Vagina (tissue), 2 donors: ENCODE measurements at places on chromosomes 7 and 10. TPM values are rescaled to one million over a fixed set of nuclear protein-coding genes. Genes with fewer than 3 reads are reported as not detected.

DNA sequence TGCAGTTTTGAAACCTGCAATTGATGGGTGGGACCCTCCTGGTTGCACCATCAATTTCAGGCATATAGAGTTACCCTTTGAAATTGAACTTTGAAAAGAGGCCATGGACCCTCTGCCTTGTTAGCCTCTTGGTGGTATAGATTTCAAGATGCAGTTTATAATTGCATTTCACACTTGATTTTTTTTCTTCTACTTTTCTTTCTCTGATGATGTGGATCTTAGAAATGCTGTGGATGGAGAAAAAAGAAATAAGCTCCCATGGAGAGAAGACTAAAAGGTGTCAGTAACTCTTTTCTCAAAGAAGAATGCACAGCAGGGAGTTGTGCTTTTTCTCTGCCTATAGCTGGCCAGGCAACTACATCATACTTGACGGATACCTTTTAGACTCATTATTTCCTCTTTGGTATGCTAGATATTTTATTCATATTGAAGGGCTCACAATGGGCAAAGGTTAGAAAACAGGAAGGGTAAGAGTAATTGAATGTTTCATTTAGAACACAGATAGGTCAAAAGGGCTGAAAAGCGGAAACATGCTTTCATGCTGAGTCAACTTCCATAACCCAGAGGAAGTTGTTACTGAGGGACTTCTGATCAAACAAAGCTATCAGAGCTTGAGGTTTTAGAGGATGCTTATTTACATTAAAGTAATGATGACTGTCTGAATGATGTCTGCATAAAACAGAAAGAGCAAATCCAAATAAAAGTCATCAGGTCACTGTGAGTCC lies 773.2 kb upstream of the LRRN3 start:
- no peaks in the 10 kb centered on the region for H3K36me3 ChIP-seq
- H3K4me1 ChIP-seq: no peaks in the 10 kb centered on the region
- H3K4me3 ChIP-seq: no peak overlapping the region
- DNase-seq: no peak
- no peaks in the 10 kb centered on the region for H3K27me3 ChIP-seq

GRCh38 chr7:80236681-80237080 lies 102.0 kb downstream of the GNAI1 start:
- no peaks in the 10 kb centered on the region for H3K27me3 ChIP-seq
- no peaks in the 10 kb centered on the region for H3K4me1 ChIP-seq
- H3K27ac ChIP-seq: no peak overlapping the region
- H3K4me3 ChIP-seq: no peak overlapping the region

DNA sequence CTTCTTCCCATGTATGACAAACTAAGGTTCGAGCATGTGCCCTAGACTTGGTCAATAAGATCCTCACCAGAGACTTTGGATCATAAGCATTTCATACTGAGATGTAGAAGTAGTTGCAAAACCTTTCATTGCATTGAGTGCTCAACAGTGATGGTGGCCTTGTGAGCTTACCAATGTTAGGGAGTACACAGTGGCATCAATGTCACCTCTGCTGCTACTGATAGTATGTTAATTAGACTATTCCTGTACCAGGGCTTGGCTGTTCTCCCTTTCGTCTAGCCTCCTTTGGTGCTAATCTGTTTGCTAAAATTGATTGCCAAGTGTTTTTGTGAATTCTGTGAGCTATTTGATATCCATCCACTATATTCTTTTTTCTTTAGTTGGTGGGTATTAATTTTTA lies 264.5 kb upstream of the SEMA3C start:
- no peak overlapping the region for H3K27ac ChIP-seq
- no peak overlapping the region for H3K4me3 ChIP-seq
- H3K27me3 ChIP-seq: no peaks in the 10 kb centered on the region
- no peaks in the 10 kb centered on the region for H3K4me1 ChIP-seq
- no peak for DNase-seq

- no peak for DNase-seq
- H3K4me3 ChIP-seq: no peak overlapping the region
- no peak overlapping the region for H3K27ac ChIP-seq
- H3K4me1 ChIP-seq: no peaks in the 10 kb centered on the region
These were observed 44.6 kb downstream of the RASGEF1A start for GRCh38 chr10:43222210-43222720.

GRCh38 chr10:11440250-11441150 lies 170.9 kb downstream of the USP6NL start:
- DNase-seq: peak; percentile 56
- no peak overlapping the region for H3K4me3 ChIP-seq
- H3K4me1 ChIP-seq: no peaks in the 10 kb centered on the region
- no peaks in the 10 kb centered on the region for H3K27me3 ChIP-seq

DNA sequence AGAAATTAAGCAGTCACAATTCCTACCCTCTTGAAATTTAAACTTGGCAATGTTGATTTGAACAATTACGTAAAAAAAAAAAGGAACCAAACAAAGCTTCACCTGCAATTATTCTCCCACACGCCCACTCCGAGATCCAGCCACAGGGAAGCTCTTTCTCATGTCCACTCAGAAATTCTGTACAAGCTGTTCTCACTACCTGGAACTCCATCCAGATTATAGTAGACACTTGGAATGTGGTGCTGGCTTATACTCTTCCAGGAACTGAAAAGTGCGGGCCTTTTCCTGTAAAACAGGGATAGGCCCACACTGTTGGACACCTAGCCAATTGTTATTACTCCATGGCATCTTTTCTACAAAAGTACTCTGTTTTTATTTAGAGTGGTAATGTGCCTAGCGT lies 20.3 kb upstream of the TOMM7 start:
- H3K27ac ChIP-seq: peak overlapping the region; percentile 74
- no peaks in the 10 kb centered on the region for H3K27me3 ChIP-seq
- no peaks in the 10 kb centered on the region for H3K36me3 ChIP-seq
- no peaks in the 10 kb centered on the region for H3K4me1 ChIP-seq

Gene HDAC9
- 32.4 TPM for total RNA-seq

- DNase-seq: no peak
- H3K4me3 ChIP-seq: peak overlapping the region; percentile 85
- H3K27ac ChIP-seq: peak overlapping the region; percentile 95
- peaks cover 47% of the 10 kb centered on the region for H3K4me1 ChIP-seq
- no peaks in the 10 kb centered on the region for H3K36me3 ChIP-seq
These were observed 789 bp downstream of the TCF7L2 start for GRCh38 chr10:112950714-112951358.

DNA sequence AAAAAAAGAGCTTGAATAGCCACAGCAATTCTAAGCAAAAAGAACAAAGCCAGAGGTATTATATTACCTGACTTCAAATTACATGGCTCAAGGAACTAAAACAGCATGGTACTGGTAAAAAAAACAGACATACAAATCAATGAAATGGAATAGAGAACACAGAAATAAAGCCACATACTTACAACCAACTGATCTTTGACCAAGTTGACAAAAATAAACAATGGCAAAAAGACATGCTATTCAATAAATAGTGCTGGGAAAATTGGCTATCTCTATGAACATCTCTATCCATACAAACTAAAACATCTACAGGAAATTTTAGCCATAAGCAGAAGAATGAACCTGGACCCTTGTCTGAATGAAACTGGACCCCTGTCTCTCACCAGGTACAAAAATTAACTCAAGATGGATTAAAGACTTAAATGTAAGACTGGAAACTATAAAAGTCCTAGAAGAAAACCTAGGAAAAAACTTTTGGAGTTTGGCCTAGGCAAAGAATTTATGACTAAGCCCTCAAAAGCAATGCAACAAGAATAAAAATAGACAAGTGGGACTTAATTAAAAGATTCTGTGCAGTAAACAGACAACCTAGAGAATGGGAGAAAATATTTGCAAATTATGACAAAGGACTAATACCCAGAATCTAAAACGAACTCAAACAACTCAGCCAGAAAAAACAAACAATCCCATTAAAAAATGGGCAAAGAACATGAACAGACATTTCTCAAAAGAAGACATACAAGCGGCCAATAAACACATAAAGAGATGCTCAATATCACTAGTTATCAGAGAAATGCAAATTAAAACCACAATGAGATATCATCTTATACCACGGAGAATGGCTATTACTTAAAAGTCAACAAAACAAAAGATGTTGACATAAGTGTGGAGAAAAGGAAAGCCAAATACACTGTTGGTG lies 72.8 kb upstream of the DDC start:
- no peak overlapping the region for H3K27ac ChIP-seq
- DNase-seq: no peak
- H3K4me3 ChIP-seq: no peak overlapping the region
- no peaks in the 10 kb centered on the region for H3K4me1 ChIP-seq
- no peaks in the 10 kb centered on the region for H3K36me3 ChIP-seq

Gene CFAP43
- total RNA-seq: 0.25 TPM

GRCh38 chr10:10528563-10528910 lies 489.1 kb upstream of the CELF2 start:
- H3K4me3 ChIP-seq: no peak overlapping the region
- no peak for DNase-seq
- H3K4me1 ChIP-seq: no peaks in the 10 kb centered on the region
- H3K36me3 ChIP-seq: no peaks in the 10 kb centered on the region
- no peaks in the 10 kb centered on the region for H3K27me3 ChIP-seq

DNA sequence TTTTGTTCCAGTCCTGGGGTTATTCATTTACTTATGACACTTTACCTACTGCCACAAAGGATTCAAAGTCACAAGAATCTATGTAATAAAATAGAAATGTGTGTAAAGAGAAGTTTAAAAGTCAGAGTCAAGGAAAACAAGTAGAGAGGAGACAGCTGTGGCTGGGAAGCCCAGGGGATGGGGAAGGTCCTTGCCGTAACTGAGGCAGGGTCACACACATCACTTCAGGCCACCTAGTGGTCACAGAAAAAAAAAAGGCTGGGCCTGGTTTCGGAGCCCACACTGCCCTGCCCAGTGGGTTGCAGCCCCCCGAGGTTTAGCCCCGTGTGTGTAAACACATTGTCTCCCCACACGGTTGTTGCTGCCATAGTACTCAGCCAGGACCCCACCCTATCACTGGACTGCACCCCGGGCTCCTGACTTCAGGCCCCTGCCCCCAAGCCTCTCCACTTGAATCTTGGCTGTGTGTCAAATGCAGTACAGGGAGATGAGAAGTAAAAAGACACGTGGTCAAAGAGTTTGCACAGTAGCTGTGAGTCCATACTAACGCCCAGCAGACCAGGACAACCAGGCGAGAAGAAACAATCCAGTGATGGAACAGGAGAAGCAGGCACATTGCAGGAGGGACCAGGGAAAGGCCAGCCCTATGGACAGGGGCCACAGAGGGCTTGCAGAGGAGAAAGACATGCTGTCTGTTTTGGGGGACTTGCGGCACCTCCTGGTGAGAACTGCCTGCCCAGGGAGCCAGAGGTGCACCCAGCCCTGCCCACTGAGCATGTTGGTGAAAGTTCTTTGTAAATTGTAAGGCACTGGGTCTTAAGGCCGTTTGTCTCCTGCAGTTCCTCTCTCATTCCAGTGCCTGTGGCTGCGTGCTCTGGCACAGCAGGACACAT lies 91.4 kb upstream of the MACROH2A2 start:
- no peaks in the 10 kb centered on the region for H3K4me1 ChIP-seq
- H3K27ac ChIP-seq: no peak overlapping the region
- peak; percentile 70 for DNase-seq
- no peaks in the 10 kb centered on the region for H3K27me3 ChIP-seq
